ENCODE measurements at places on chromosomes 11 and 22. TPM values are rescaled to one million over a fixed set of nuclear protein-coding genes. Genes with fewer than 3 reads are reported as not detected.

Gene CRYBB2
- total RNA-seq: not detected

Gene MAPK11
- total RNA-seq: 20.4 TPM

Gene ASCL2
- total RNA-seq: 0.80 TPM

Gene CCDC81
- 1.7 TPM for total RNA-seq

Gene CDHR5
- total RNA-seq: not detected

Gene CCDC73
- total RNA-seq: not detected

DNA sequence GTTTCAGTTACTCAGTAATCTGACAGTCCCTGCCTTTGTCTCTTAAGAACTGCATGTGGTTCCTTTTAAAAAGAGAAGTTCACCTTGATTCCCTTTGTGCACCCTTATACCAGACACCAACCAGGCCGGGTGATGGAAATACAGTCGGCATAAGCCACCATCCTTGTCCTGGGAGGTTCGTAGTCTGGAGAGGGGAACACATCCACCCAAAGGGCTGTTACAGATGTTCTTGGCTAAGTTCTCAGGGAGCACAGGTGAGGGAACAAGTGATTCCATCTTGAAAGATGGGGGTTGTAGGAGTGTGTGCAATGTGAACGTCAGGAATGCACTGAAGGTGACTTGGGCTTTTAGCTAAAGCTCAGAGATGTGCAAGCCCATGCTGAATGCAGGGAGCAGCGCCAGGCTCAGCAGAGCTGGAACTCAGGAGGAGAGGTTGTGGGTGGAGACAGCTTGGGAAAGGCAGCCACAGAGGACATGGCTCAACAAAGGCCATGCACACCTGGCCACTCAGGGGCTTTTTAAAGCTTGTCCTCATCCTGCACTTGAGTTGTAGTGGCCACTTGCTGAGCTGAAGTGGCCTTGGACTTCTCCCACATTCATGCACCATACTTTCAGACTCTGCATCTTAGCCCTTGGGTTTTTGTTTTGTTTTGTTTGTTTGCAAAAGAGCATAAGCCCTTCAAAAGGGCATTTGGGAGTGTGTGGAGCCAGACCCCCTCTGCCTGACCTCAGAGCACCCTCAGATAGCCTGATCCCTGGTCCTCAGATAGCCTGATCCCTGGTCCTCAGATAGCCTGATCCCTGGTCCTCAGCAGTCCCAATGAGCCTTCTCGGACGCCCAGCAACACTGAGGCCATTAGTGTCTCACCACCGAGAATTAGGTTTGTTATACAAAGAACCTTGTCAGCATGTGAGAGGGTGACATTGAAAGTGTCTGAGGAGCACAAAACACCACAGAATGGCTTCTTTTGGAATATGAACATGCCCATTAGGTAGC lies 12.7 kb upstream of the TMA7B start:
- DNase-seq: no peak

GRCh38 chr22:42664976-42665831 lies 16.0 kb upstream of the CYB5R3 start:
- no peak for DNase-seq

- no peak for DNase-seq
These were observed 131.0 kb downstream of the SLC1A2 start for GRCh38 chr11:35288309-35288708.

GRCh38 chr22:33002035-33002434 lies 56.1 kb downstream of the SYN3 start:
- DNase-seq: no peak

GRCh38 chr11:10818594-10818993 lies 9.9 kb upstream of the EIF4G2 start:
- no peak for DNase-seq

DNA sequence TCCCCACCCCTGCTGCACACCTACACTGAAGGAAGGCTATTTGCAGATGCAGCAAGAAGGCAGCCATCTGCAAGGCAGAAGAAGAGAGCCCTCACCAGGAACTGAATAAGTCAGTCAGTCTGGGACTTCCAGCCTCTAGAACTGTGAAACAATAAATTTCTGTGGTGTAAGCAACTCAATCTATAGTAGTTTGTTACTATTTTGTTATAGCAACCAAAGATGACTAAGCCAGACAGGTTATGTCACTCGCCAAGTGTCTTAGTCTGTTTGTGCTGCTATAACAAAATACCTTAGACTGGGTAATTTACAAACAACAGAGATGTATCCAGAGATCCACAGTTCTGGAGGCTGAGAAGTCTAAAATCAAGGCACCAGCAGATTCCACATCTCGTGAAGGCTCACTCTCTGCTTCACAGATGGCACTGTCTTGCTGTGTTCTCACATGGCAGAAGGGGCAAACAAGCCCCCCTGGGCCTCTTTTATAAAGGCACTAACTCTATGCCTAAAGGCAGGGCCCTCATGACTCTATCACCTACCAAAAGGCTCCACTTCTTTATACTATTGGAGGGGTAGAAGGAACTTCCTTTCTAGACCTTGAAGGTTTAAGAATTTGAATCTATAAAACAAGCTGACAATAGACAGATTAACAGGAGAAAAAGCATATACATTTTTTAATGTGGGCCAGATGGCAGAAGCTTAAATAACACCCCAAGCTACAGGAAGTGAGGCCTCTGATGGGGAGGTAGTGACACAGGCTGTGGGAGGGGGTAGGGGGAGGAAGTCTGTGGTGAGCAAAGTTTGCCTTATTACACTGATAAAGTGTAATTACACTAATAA lies 12.3 kb downstream of the APOL6 start:
- DNase-seq: no peak

DNA sequence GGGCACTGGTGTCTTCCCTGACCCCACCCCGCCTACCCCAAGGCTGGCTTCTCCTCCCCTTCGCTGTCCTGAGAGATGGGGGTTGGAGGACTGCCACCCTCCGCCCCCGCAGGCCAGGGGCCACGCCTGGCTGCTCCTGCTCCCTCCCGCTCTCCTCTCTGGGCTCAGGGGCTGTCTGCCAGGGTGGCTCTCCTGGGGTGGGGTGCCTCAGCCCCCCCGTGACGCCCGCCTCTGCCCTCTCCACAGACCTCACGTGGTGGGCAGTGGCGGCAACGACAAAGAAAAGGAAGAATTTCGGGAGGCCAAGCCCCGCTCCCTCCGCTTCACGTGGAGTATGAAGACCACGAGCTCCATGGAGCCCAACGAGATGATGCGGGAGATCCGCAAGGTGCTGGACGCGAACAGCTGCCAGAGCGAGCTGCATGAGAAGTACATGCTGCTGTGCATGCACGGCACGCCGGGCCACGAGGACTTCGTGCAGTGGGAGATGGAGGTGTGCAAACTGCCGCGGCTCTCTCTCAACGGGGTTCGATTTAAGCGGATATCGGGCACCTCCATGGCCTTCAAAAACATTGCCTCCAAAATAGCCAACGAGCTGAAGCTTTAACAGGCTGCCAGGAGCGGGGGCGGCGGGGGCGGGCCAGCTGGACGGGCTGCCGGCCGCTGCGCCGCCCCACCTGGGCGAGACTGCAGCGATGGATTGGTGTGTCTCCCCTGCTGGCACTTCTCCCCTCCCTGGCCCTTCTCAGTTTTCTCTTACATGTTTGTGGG lies 8.1 kb downstream of the RCOR2 start:
- DNase-seq: peak; percentile 74

DNA sequence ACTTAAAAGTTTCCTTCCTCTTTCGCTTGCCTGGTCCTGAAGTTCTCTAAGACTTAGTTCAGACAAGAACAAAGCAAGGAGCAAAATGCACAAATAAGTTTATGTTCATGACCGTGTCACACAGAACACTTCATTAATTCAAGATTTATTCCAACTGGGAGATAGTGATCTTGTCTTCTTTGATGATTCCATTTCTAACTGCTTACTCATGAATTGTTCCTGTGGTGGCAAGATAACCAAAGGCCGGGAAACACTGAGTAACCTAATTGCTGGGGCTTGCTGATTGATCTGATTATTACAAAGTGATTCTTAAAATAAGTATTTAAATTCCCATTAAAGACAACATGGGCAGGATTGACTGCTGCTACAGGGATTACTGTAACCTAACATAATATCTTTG lies 1462.9 kb upstream of the RAG2 start:
- DNase-seq: no peak
